ENCODE measurements at places on chromosomes 3 and 15.
A peak's percentile ranks its signal among the peaks of the same experiment; 100 is the strongest.

- peak; percentile 26 for DNase-seq
Measured at GRCh38 chr3:114370537-114371174, 76.8 kb downstream of the TIGIT start.

DNA sequence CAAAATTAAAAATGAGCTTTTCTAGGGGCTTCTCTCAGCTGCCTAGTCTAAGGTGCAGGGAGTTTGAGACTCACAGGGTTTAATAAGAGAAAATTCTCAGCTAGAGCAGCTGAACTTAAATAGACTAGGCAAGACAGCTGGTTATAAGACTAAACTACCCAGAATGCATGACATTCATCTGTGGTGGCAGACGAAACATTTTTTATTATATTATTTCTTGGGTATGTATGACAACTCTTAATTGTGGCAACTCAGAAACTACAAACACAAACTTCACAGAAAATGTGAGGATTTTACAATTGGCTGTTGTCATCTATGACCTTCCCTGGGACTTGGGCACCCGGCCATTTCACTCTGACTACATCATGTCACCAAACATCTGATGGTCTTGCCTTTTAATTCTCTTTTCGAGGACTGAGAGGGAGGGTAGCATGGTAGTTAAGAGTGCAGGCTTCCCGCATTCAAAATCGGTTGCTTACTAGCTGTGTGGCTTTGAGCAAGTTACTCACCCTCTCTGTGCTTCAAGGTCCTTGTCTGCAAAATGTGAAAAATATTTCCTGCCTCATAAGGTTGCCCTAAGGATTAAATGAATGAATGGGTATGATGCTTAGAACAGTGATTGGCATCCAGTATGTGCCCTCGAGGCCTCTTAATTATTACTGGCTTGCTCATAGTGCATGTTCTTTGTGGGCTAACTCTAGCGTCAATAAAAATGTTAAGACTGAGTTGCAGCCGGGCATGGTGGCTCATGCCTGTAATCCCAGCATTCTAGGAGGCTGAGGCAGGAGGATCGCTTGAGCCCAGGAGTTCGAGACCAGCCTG lies 984 bp downstream of the CCR5 start:
- DNase-seq = no peak

DNA sequence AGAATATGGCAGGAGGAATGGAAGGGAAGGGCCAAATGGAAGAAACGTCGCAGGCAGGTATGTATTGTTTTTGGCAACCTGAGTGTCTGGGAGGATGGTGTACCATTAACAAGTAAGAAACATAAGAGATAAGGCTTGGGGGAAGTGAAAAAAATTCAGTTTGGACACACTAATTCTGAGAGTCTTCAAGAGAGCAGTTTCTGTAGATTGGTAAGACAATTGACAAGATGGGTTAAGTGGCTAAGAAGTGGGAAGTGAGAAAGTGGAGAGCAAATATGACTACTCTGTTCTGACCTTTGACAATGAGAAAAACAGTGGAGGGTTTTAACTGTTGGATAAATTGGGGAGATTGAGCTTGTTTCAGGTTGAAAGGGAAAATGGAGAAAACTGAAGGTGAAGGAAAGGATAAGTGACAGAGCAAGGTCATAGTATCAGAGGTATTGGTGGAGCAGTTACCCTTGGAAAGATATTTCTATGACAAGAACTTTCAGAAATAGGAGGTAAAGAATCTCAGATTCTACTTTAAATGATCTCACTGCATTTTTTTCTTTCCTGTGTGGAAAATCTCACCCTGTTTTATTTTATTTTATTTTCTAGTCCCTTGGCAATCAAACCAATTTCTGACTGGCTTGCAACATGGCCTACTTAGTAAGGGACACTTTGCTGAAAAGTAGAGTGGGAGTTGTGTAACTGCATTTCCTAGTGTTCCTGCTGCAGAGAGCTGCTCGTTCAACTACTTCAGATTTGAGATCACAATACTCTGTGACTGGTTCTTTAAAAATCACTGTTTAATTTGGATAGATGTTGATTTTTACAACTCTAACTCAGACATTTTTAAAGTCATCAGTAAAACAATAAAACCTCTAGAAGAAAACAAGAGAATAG lies 23.1 kb upstream of the GABPB1 start:
- DNase-seq = no peak

GRCh38 chr3:172698631-172699030 lies 12.2 kb downstream of the NCEH1 start:
- DNase-seq = no peak

- no peak for DNase-seq
Measured at GRCh38 chr3:62771331-62772072, 103.7 kb downstream of the CADPS start.

DNA sequence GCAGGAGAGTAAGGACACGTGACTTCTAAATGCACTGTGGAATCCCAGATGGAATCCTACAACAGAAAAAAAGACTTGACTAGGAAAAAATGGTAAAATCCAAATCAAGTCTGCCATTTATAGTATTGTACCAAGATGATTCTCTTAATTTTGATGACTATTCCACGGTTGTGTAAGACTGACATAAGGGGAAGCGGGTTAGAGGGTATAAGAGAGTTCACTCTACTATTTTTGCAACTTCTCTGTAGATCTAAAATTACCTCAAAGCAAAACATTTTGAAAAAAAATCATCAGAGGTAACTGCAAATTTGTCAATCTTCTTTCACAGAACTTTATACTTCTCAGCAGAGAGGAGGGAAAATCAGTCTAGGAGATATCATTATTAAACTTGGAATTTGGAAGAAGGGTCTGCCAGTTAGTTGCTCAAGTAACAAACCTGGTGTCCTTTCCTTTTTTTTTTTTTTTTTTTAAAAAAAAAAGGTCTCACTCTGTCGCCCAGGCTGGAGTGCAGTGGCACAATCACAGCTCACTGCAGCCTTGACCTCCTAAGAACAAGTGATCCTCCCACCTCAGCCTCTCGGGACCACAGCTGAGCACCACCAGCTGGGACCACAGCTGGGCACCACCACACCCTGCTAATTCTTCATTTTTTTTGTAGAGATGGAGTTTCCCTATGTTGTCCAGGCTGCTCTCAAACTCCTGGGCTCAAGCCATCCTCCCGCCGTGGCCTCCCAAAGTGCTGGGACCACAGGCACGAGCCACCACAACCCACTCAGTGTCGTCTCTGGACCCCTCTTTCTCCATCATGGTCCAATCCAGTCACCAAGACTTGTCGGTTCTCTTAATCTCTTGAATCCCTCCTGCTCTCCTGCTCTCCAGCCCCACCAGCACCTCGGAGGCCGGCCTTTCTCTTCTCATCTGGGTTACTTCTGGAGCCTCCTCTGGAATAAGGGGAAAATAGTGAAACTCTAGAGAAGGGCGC lies 14.9 kb upstream of the HES1 start:
- no peak for DNase-seq

GRCh38 chr3:120311863-120312794 lies 27.1 kb upstream of the GPR156 start:
- no peak for DNase-seq

DNA sequence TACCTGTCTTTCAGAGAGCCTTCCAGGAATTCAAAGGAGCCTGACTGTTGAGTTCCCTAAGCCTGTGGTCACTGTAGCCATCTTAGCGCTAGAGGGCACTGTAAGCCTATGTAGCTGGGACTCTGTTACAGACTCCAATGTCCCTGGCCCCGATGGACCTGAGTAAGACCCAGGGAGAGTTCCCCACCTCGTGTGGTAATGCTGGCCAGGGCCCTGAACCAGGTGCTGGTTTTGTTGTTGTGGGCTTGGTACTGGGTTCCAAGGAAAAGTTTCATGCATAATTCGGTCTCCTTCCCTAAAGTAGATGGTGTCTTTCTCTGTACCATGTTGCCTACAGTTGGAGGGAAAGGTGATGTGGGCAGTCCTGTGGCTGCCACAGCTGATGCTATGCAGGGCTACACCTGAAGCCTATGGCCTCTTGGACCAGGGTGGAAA lies 32.4 kb downstream of the CDAN1 start:
- peak; percentile 85 for DNase-seq

DNA sequence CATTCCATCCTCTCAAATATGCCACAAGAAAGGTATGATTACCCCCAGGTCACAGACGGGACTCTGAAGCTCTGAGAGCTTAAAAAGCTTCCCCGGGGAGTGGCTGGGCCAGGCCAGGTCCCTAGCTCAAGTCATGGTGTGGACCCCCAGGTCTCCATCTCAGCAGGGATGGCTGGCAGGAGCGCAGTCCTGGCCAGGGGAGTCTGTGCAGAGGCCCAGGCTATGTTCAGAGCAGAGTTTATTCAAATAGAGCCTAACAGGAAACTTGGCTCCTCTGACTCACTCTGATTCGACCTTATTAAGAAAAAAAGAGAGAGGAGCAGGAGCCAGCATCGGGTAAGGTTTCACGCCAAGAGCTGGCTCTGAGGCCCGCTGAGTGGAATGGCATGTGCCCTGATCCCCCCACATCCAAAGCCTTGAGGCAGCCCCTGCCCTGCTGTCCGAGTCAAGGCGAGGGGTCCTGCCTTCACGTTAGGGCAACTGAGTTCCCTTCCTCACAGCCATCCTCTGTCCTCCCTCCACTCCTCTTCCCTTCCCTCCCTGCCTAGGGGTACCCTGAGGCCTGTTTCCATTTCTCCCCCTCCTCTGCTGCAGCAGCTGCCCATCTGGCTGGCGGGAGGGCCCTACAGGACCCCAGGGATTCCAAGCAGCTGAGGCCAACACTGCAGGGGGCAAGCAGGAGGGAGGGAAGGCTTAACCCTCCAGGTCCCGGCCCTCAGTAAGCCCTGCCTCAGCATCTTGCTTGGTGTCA lies 1.9 kb upstream of the LOXL1 start:
- peak; percentile 39 for DNase-seq

GRCh38 chr3:46314517-46314916 lies 39.4 kb upstream of the CCR2 start:
- DNase-seq = no peak

- DNase-seq = no peak
Measured at GRCh38 chr15:40852529-40852928, 8.7 kb downstream of the SPINT1 start.

GRCh38 chr3:39164414-39164813 lies 11.0 kb upstream of the CSRNP1 start:
- DNase-seq = no peak

GRCh38 chr3:160003520-160004128 lies 15.0 kb downstream of the IL12A start:
- DNase-seq = peak; percentile 68

Measured in neural progenitor cell (in vitro differentiated cells).